Right cardiac atrium (tissue), 5 donors: ENCODE measurements at places on chromosomes 2 and 18. TPM values are rescaled to one million over a fixed set of nuclear protein-coding genes. Genes with fewer than 3 reads are reported as not detected.

- DNase-seq, result no peak
Measured at GRCh38 chr2:30584116-30584515, 137.1 kb downstream of the LCLAT1 start.

DNA sequence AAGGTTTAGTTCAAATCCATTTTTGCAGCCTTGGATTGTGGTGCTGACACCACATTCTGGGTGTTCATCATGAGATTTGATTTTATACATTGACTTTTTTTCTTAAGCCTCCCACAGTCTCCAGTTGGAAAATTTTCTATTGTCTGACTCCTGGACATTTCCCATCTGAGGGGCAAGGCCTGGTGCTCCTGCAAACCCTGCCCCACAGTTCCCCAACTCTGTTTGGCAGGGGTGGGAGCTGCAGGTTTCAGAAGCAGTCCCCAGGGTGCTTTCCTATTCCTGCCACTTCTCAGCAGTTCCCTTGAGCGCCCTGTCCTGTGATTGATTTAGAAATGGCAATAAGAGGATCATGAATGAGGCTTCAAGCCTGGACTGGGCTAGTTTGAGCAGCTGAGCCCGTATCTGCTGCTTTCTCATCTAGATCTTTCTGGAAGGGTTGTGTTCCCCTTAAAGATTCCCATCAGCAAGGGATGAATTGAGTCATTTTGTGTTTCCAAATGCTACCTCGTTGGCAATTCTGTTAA, 77.0 kb downstream of the CIB4 start:
- no peak for DNase-seq

Gene KYNU
- total RNA-seq, result 2.1 TPM

GRCh38 chr2:10179422-10179821, 56.9 kb downstream of the RRM2 start:
- DNase-seq, result no peak

Gene DNAH7
- total RNA-seq, result 0.35 TPM

DNA sequence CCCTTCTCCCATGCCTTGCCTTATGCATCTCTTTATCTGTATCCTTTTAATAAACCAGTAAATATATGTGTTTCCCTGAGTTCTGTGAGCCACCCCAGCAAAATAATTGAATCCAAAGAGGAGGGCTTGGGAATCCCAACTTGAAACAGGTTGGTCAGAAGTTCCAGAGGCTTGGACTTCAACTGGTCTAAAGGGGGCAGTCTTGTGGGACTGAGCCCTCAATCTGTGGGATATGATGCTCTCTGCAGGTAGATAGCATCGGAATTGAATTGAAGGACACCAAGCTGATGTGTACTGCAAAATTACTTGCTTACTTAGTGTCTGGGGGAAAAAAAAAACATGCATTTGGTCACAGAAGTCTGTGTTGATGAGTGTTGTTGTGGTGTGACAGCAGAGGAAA, 1033.5 kb upstream of the TMEFF2 start:
- no peak for DNase-seq

DNA sequence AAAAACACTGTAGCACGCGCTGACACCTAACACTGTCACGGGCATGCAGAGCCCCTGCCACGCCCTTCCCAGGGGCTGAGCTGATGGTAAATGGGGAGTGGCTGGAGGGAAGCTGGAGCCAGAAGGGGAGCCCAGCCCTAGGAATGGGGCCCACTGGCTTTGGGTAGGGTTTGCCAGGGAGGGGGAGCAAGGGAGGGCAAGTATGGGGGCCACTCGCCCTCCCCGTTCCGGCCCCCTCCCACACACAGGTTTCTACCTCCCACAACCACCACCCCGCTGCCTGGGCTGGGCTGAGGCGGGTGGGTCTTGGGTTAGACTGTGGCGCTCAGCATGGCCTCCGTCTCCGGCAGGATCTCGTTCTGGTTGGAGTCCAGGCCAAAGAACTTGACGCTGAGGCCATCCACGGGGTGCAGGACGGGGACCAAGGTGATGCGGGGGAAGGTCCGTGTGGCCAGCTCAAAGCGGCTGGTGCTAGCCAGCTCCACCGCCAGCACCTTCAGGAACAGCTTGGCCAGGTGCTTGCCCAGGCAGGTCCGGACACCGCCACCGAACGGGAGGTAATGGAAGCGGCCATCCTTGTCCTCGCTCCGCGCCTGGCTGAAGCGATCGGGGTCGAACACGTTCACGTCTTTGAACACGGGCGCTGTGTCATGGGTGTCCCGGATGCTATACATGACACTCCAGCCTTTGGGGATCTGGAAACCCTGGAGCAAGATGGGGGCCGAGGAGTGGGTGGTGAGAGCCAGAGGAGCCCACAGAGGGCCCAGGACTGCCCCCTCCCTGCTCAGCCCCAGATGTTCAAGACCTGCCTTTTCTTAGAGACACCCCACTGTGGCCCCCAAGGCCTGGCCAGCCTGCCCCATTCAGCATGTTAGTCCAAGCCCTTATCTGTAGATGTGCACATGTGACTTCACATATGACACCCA, 15.5 kb downstream of the CYP26B1 start:
- DNase-seq, result no peak

GRCh38 chr2:145025382-145025781, 505.5 kb upstream of the ZEB2 start:
- no peak for DNase-seq

- DNase-seq, result no peak
Measured at GRCh38 chr2:68151037-68151436, 6.7 kb upstream of the PNO1 start.

Gene SERPINB10
- total RNA-seq, result not detected

DNA sequence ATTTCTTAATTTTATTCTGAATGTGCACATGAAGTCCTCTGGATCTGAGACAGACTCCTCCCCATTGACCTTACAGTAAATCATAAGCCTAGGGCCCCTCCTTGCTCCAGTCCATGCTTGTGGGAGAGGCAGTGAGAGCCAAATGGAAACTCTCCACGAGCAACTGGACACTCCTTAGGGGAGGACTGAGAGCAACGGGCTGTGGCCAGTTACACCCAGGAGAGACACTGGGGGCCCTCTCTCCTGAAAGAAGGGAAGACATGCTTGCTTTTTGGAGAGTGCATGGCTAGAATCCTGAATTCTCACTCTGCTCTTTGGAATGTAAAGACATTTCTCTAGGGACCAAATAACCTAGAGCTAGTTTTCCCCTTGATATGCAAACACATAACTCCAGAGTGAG, 49.0 kb upstream of the BIN1 start:
- no peak for DNase-seq
